ENCODE measurements at places on chromosomes 4 and X.

DNA sequence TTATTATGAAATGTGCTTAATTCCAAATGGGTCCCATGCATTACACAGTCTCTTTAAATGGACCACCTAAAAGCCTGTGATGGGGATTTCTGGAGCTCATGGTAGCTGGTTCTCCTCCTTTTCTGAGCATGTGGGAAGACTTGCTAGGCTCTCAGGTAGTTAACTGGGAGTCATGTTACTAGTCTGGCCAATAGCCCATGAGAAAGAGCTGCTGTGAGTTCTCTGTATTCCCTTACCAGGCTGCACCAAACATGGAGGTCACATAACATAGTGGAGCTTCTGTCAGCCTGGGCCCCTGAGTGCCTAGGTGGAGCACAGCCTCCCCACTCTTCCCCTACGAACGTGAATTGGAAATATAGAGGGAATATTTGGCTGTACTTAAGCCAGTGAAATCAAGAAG is 198.4 kb downstream of the MAML3 start:
- DNase-seq, result no peak

- no peak for DNase-seq
These were observed 137.4 kb downstream of the FRYL start for GRCh38 chr4:48642421-48643374.

DNA sequence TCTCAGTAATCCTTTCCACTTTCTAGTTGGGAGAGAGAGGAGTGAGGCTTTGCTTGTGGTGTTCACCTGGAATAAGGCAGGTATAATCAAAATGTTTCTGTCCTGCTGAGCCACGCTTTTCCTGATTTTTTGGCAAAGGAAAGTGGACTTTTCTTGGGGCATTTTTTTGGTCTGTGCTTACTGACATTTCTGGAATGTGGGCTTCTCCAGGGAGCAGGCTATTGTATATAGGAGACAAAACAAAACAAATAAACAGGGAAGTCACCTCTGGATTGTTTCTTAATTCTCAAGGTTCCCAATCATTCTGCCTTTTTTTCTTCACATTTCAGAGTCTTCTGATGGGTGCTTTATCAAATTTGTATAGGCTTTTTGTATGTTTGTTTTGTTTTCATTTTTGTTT is 25.7 kb upstream of the RP2 start:
- no peak for DNase-seq

GRCh38 chrX:19085666-19086065 is 36.6 kb downstream of the ADGRG2 start:
- no peak for DNase-seq

DNA sequence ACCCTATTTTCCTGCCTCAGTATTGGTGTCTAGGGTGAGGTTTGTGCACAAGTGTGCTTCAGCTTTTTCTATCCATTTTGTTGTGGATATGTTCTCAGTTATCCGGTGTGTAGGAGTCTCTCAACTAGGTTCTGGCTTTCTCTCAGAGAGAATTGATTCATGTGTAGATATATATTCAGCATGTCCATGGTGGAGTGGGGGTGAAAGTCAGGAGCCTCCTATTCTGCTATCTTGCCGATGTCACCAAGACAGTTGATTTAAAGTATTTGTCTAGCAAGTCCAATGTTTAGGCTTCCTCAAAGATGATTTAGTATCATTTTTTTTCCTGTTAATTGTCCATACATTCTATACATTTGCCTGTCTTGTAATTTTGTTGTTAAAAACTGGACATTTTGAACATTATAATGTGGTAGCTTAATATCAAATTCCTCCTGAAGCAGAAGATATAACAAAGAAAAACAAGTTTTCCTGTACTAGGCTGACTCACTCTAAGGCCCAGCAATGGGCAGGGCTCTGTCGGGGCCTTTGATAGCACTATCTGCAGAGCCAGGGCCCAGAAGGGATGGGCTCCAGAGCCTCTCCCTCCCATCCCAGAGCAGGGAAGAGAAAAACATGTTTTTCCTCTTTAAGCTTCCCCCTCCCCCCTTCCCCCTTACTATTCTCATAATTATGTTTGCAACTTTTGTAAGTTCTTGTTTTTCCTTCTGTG is 37.6 kb downstream of the GLUD2 start:
- DNase-seq, result no peak

DNA sequence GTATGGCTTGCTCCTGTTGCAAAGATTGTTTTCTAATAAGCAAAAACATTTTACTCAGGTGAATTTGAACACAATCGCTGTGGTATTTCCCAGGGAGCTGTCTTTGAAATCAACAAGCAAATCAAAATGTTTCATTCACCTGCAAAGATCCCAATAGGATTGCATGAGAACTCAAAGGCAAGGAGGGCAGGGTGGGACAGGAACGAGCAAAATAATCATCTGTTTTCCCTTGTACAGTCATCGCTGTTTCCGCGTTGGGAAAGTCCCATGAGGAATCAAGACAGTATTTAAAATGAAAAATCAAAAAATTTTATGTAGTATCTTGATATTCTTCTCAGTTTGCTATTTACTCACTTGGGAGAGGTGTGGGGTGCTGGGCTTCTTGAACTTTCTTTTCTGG is 198.8 kb downstream of the STIM2 start:
- no peak for DNase-seq

- DNase-seq, result no peak
These were observed 24.0 kb upstream of the SGMS2 start for GRCh38 chr4:107800706-107801105.

- DNase-seq, result no peak
These were observed 715.9 kb downstream of the TECRL start for GRCh38 chr4:63693321-63693720.

DNA sequence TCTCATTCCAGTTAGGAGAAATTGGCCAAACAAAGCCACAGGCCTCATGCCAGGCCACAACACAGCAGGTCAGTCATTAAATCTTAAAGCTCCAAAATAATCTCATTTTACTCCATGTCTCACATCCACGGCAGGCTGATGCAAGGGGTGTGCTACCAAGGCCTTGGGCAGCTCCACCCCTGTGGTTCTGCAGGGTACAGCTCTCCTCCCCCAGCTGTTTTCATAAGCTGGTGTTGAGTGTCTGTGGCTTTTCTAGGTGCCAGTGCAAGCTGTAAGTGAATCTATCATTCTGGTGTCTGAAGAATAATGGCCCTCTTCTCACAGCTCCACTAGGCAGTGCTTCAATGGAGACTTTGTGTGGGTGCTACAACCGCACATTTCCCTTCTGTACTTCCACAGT is 949.2 kb downstream of the TECRL start:
- no peak for DNase-seq

Measured in CD4-positive, alpha-beta memory T cell (primary cell).